Activated CD4-positive, CD25-positive, alpha-beta regulatory T cell treated with anti-CD3 and anti-CD28 coated beads, Interleukin-2, amount 50 U/mL, for 16 hours (primary cell): ENCODE measurements at places on chromosomes 7 and 10.

DNA sequence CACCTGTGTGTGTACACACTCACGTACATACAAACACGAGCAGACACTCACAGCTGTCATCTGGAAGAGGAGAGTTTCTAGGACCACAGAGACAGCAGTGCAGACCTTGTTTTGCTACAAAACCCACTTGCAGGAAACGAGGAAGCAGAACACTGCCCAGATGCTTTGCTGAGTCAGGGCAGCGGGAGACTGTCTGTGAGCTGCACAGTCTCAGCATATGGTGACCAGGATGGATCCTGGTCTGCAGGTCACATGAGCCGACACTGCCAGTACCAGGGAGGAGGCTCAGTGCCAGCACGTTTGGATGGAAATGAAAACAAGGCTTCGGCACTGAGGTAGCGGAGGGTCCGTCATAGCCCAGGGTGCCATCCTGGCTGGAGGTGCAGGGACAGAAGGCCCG lies 117.6 kb upstream of the DPP6 start:
- no peak for DNase-seq

DNA sequence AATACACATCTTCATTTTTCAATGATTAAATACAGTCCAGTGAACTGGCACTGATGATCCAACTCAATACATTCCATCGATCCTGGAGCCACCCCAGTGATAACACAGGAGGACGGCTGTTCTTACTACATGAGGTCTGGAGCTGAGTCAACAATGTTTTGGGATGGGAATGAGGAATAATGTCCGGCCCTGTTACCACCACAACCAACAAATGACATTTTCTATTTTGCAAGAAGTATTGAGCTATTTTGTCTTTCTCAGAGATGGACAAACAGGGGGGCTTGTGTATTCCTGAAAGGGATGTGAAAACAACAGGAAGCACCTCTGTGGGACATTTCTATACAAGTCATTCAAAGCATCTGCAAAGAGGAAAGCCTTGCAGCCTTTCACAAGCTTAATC lies 249.2 kb downstream of the PARD3 start:
- DNase-seq: no peak

- DNase-seq: no peak
These were observed 281.1 kb downstream of the CCDC3 start for GRCh38 chr10:12720217-12720981.

- DNase-seq: no peak
These were observed 45.7 kb upstream of the GPR37 start for GRCh38 chr7:124811341-124811740.

- DNase-seq: no peak
These were observed 131.8 kb downstream of the BMPER start for GRCh38 chr7:34036972-34037792.

DNA sequence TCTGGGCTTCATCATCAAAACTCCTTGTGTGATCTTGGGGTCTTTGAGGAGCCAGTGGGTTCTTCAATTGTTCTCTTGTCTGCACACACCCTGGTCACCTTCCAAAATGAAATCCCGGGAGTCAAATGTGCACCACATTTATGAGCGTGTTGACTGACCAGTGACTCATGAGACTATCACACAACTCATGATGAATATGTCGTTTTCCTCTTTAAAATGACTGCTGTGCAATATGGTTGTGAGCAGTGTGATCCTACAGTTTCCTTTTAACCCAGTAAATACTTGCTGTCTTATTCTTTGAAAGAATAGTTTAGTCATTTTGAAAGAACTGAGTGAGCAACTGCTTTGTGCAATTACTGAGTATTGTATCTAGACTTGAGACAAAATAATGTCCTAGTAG lies 149.2 kb downstream of the DYNC1I1 start:
- DNase-seq: no peak
